ENCODE measurements at places on chromosomes 7 and 10. TPM values are rescaled to one million over a fixed set of nuclear protein-coding genes. Genes with fewer than 3 reads are reported as not detected.

The MYH16 gene
- polyA plus RNA-seq: not detected

The MKI67 gene
- not detected for polyA plus RNA-seq

The C10orf67 gene
- polyA plus RNA-seq: 0.06 TPM

DNA sequence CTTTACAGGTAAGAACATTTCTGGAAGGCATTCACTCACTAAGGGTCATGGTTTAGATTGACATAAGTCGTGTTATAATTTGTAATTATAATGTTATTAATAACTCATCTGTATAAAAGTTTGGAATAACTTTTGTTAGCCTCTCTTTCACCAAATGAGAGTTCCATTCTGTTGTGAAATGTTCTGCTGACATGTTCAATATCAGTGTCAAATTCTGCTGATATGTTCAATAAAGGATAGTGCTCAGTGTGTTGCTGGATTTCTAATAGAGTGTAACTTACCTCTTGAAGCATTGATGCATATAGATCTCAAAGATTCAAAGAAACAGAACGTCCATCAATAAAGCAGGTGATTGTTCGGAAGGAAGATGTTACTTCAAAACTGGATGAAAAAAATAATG lies 30.6 kb downstream of the ANLN start:
- no peaks in the 10 kb centered on the region for H3K36me3 ChIP-seq
- H3K4me3 ChIP-seq: no peak overlapping the region
- no peak for DNase-seq
- no peaks in the 10 kb centered on the region for H3K27me3 ChIP-seq
- no peaks in the 10 kb centered on the region for H3K4me1 ChIP-seq

DNA sequence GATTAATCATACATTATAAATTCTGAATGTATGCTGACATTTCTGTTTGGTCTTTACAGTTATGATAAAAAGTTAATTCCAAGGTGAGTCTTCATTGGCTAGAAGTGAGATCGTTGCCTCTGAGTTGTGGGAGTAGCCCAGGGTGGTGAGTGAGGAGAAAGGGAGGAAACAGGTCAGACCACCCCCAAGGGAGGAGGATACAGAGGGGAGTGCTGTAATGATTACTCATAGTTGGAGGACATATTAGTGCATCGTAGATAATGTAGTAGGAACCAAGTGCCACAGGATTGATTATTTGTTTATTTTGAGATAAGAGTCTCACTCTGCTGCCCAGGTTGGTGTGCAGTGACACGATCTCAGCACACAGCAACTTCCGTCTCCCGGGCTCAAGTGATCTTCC lies 672.2 kb downstream of the INHBA start:
- H3K4me3 ChIP-seq: no peak overlapping the region
- H3K27ac ChIP-seq: no peak overlapping the region
- no peaks in the 10 kb centered on the region for H3K27me3 ChIP-seq
- no peaks in the 10 kb centered on the region for H3K4me1 ChIP-seq
- H3K36me3 ChIP-seq: no peaks in the 10 kb centered on the region

All from psoas muscle (tissue), 8 donors.